ENCODE measurements at places on chromosomes 7 and 10. TPM values are rescaled to one million over a fixed set of nuclear protein-coding genes. Genes with fewer than 3 reads are reported as not detected.

Gene CLEC5A
- total RNA-seq: not detected

Gene CPN1
- not detected for total RNA-seq

GRCh38 chr10:74824900-74825370, 1.5 kb upstream of the KAT6B start:
- H3K27me3 ChIP-seq: no peaks in the 10 kb centered on the region
- H3K4me3 ChIP-seq: peak overlapping the region; percentile 66
- peaks cover 31% of the 10 kb centered on the region for H3K4me1 ChIP-seq
- H3K27ac ChIP-seq: peak overlapping the region; percentile 18

Gene MOGAT3
- total RNA-seq: not detected

GRCh38 chr7:82348251-82348650, 95.3 kb downstream of the CACNA2D1 start:
- H3K4me1 ChIP-seq: no peaks in the 10 kb centered on the region
- DNase-seq: no peak
- H3K27me3 ChIP-seq: no peaks in the 10 kb centered on the region
- H3K4me3 ChIP-seq: no peak overlapping the region

Gene PAPOLB
- not detected for total RNA-seq

Gene SNCG
- total RNA-seq: 7.2 TPM

Gene CALML3
- total RNA-seq: not detected

DNA sequence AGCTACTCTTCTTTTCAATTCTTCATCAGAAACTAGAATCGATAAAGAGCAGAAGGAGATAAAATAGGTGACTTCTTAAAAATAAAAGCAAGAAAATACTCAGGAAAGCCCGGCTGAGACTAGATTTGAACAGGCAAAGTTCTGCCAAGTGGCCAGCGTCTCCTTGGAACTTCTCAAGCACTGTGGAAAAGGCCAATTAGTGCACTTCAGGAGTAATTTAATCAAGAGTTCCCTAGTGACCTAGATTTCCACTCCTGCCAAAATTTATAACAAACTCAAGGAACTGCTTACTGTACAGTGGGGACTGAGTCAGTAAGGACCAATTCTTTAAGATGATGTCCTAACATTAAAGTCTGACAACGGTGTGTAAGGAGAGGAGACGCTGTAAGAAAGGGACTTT, 57.3 kb downstream of the CHCHD3 start:
- no peaks in the 10 kb centered on the region for H3K27me3 ChIP-seq
- DNase-seq: no peak
- no peaks in the 10 kb centered on the region for H3K4me1 ChIP-seq
- no peak overlapping the region for H3K27ac ChIP-seq
- peaks cover 5% of the 10 kb centered on the region for H3K36me3 ChIP-seq

- no peak overlapping the region for H3K27ac ChIP-seq
- no peak for DNase-seq
- H3K27me3 ChIP-seq: no peaks in the 10 kb centered on the region
- H3K36me3 ChIP-seq: no peaks in the 10 kb centered on the region
- H3K4me3 ChIP-seq: no peak overlapping the region
- H3K4me1 ChIP-seq: no peaks in the 10 kb centered on the region
Measured at GRCh38 chr10:94224656-94225055, 138.1 kb downstream of the NOC3L start.

GRCh38 chr7:80902019-80902418, 16.8 kb downstream of the SEMA3C start:
- no peak overlapping the region for H3K4me3 ChIP-seq
- no peaks in the 10 kb centered on the region for H3K27me3 ChIP-seq
- H3K36me3 ChIP-seq: no peaks in the 10 kb centered on the region
- H3K4me1 ChIP-seq: peaks cover 7% of the 10 kb centered on the region
- no peak overlapping the region for H3K27ac ChIP-seq
- DNase-seq: no peak

GRCh38 chr10:18319628-18320027, 179.4 kb downstream of the CACNB2 start:
- H3K27me3 ChIP-seq: no peaks in the 10 kb centered on the region
- no peak for DNase-seq
- no peak overlapping the region for H3K27ac ChIP-seq
- H3K36me3 ChIP-seq: no peaks in the 10 kb centered on the region
- no peak overlapping the region for H3K4me3 ChIP-seq

Gene PCBD1
- total RNA-seq: 193 TPM

Gene GRM8
- 0.24 TPM for total RNA-seq

DNA sequence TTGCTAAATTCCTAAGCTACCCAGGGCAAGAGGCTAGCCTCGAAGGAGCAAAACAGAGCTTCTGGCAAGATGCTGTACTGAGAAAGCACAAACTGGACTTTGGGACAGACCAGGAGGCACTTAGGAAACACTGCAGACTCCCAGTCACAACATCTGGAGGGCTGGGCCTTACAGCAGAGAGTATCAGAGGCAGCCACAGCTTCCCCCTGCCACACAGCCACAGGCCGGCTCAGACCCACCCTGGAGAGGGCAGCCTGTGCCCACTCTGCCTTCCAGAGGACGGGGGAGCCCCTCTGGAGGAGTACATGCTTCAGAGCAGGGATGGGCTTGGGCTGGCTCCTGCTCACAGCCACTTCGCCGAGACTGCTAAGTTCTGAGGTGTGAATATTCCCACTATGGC, 17.4 kb downstream of the ESYT2 start:
- no peak overlapping the region for H3K4me3 ChIP-seq
- peaks cover 5% of the 10 kb centered on the region for H3K36me3 ChIP-seq
- peak overlapping the region; percentile 64 for H3K27ac ChIP-seq

Gene ABLIM1
- total RNA-seq: 89.4 TPM

- H3K27me3 ChIP-seq: no peaks in the 10 kb centered on the region
- peak; percentile 32 for DNase-seq
- peaks cover 2% of the 10 kb centered on the region for H3K36me3 ChIP-seq
- peak overlapping the region; percentile 5 for H3K27ac ChIP-seq
Measured at GRCh38 chr7:22231806-22232205, 125.1 kb downstream of the RAPGEF5 start.

DNA sequence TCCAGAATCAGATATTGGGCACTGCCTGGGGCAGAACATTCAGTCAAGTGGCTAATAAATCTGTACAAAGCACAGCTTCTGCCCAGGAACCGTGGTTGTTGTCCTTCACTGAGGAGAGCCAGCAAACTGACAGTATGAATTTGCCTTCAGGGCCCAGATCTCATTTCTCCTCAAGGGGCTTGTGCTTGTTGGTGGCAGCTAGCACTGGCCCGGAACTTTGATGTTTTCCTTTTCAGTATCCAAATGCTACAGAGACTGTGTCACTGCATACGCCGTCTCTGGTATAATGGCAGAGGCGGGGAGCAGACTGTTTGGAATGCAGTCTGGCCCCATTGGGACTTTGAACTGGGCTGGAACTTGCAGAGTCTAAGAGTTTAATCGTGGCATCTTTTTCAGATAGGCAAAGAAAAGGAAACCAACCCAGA, 30.4 kb upstream of the ADD3 start:
- DNase-seq: peak; percentile 46
- no peaks in the 10 kb centered on the region for H3K36me3 ChIP-seq
- H3K4me3 ChIP-seq: no peak overlapping the region
- no peaks in the 10 kb centered on the region for H3K27me3 ChIP-seq
- H3K27ac ChIP-seq: peak overlapping the region; percentile 54

- no peak overlapping the region for H3K27ac ChIP-seq
- H3K4me1 ChIP-seq: no peaks in the 10 kb centered on the region
- no peak for DNase-seq
- H3K36me3 ChIP-seq: no peaks in the 10 kb centered on the region
Measured at GRCh38 chr7:18798088-18798906, 302.7 kb downstream of the HDAC9 start.

Gene LDB3
- total RNA-seq: not detected

DNA sequence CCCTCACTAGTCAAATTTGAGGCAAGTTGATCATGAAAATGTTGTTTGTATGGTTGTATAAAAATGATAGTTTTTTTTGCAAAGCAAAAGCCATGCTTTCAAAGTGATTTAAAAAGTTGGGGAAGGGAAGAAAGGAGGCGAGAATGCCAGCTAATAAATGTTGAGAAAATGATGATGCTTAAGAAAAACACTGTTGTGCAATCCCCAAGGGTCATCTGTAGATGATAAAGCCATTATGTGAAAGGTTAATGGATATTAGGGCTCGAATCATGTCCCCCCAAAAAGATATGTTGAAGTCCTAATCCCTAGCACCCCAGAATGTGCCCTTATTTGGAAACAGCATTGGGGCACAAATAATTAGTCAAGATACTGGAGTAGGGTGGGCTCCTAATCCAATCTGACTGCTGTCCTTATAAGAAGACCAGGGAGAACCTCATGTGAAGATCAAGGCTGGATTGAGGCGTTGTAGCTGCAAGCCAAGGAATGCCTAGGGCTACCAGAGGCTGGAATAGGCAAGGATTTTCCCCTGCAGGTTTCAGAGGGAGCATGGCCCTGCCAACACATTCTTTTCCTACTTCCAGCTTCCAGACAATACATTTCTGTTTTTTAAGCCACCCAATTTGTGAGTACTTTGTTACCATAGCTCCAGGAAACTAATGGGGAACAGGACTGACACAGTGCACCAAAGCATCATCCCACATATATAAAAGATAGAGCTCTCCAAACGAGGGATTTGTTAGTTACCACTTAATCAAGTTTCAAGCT, 35.4 kb upstream of the MKLN1 start:
- no peak overlapping the region for H3K27ac ChIP-seq
- no peaks in the 10 kb centered on the region for H3K27me3 ChIP-seq
- H3K4me1 ChIP-seq: no peaks in the 10 kb centered on the region
- H3K36me3 ChIP-seq: no peaks in the 10 kb centered on the region
- no peak overlapping the region for H3K4me3 ChIP-seq

- H3K4me1 ChIP-seq: no peaks in the 10 kb centered on the region
- H3K27ac ChIP-seq: no peak overlapping the region
- H3K36me3 ChIP-seq: no peaks in the 10 kb centered on the region
- DNase-seq: no peak
- H3K4me3 ChIP-seq: no peak overlapping the region
Measured at GRCh38 chr10:11108356-11108755, 90.7 kb downstream of the CELF2 start.

Gene DRGX
- not detected for total RNA-seq

DNA sequence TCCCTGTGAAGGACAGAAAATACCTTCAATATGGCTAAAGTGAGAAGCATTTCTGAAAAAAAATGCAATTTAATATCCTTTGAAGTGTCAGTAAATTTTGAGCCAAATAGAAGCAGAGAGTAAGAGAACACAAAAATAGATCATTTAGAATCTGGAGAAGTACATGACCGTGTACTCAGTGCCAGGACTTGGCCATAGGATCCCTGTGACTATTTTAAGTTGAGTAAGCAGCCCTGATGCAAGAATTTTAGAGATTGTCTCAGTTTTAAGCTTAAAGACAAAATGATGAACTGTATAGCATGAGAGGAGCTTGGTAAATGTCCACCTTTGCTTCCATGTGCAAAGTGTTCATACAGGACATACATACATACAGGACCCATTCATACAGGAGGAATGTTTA, 2.5 kb downstream of the PTER start:
- peak overlapping the region; percentile 77 for H3K4me3 ChIP-seq
- peaks cover 41% of the 10 kb centered on the region for H3K36me3 ChIP-seq
- H3K27me3 ChIP-seq: no peaks in the 10 kb centered on the region
- H3K27ac ChIP-seq: peak overlapping the region; percentile 94
- peaks cover 21% of the 10 kb centered on the region for H3K4me1 ChIP-seq

- H3K36me3 ChIP-seq: no peaks in the 10 kb centered on the region
- H3K27ac ChIP-seq: no peak overlapping the region
- no peak for DNase-seq
Measured at GRCh38 chr7:28418311-28418710, 6.0 kb downstream of the CREB5 start.

DNA sequence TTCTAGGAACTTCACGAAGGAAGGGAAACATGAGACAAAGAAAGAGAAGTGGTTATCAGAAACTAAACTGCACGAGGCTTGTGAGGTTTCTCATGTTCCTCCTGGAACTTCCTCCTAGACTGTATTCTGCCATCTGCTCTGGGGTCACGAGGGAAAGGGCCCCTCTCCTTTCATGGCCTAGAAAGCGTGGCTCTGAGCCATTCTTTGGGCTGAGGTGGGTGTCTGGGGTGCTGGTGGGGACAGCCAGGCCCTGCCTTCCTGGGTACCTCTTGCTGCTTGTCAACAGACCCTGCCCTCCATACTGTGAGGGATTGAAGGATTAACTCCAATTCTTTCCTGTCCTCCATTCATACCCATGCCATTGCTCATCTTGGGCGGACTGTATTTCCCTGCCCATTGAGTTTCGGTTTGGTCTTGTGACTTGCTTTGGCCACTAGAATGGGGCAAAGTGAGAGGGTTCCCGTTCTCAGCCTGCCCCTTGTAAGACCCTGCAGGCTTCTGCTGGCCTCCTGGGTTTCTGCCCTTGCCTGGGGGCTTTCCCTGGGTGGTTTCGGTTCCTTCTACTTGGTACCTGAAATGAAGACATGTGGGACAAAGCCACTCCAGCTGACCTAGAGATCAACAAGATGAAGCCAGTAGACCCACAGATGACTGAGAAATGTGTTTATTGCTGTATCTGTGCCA, 14.9 kb upstream of the GIMAP8 start:
- peaks cover 71% of the 10 kb centered on the region for H3K27me3 ChIP-seq
- H3K4me1 ChIP-seq: no peaks in the 10 kb centered on the region
- no peaks in the 10 kb centered on the region for H3K36me3 ChIP-seq
- no peak overlapping the region for H3K27ac ChIP-seq

Gene LOXL4
- 2.6 TPM for total RNA-seq

GRCh38 chr10:111756217-111757061, 427.1 kb downstream of the GPAM start:
- no peaks in the 10 kb centered on the region for H3K4me1 ChIP-seq
- no peak overlapping the region for H3K27ac ChIP-seq
- no peaks in the 10 kb centered on the region for H3K36me3 ChIP-seq
- H3K4me3 ChIP-seq: no peak overlapping the region
- H3K27me3 ChIP-seq: peaks cover 13% of the 10 kb centered on the region

- no peaks in the 10 kb centered on the region for H3K27me3 ChIP-seq
- H3K27ac ChIP-seq: no peak overlapping the region
Measured at GRCh38 chr7:27943241-27943640, 203.3 kb downstream of the TAX1BP1 start.

Gene OR6B1
- total RNA-seq: not detected

- H3K4me1 ChIP-seq: peaks cover 44% of the 10 kb centered on the region
- DNase-seq: no peak
- peaks cover 16% of the 10 kb centered on the region for H3K36me3 ChIP-seq
Measured at GRCh38 chr7:51265066-51265907, 51.3 kb downstream of the COBL start.

DNA sequence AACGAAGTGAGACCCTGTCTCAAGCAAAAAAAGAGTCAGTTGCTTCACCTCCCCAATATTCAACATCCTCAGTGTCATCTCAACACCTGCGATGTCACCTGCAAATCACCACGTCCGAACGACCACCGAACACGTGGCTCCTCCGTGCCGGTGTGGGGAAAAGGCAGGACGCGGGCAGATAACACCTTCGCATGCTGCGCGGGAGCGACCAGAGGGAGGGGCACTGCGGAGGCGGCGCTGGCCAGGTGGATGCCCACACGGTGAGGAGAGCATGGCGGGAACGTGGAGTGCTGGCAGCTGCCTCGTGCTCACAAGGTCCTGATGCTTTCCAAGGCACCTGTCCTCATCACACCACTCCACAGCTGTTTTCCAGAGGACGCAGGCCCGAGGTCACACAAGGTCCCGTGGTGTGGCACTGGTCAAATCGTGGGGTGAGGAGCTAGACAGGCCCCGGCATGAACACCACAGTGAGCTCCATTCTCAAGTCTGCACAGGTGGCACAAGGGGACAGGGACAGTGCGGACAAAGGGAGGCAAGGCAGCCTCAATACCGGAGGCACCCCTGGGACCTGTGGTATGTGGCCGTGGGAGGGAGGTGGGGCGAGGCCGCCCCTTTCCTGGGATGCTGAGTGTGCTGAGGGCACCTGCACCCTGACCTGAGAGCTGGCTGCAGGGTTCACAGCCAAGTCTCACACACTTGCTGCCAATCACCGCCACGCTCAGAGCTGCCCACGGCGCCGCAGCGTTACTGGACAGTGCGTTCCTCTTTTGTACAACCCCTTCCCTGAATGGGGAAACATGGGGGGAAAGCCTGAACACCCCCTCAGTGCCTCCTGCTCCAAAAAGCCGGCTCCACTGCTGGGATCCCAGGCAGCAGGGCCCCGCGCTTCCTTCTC, 13.0 kb downstream of the TUBGCP2 start:
- peaks cover 34% of the 10 kb centered on the region for H3K36me3 ChIP-seq
- no peaks in the 10 kb centered on the region for H3K4me1 ChIP-seq
- no peaks in the 10 kb centered on the region for H3K27me3 ChIP-seq
- H3K27ac ChIP-seq: no peak overlapping the region
